ENCODE measurements at places on chromosomes 12 and 14.

- no peak for DNase-seq
Measured at GRCh38 chr12:52245259-52245961, 12.4 kb downstream of the KRT7 start.

DNA sequence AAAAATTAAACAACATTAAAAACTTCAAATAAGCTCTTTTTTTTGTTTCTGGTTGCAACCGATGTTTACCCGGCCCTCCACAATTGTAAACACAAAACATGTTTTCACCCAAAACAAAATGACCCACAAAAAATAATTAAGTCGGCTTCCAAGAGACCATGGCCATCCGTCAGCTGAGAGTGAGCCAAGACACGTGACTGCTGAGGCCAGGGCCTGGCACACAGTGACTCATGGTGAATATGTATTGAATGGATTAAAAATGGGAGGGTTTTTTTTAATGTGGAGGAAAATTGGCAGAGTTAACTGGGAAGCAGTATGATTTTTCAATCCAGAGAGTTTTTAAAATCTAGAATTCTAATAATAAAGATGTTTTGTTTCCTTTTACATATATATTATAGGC lies 13.8 kb upstream of the CPNE8 start:
- DNase-seq, result no peak

GRCh38 chr14:44759277-44759676 lies 202.5 kb downstream of the KLHL28 start:
- DNase-seq, result no peak

- no peak for DNase-seq
Measured at GRCh38 chr12:105865886-105866285, 272.9 kb downstream of the NUAK1 start.

GRCh38 chr12:77610446-77610845 lies 220.2 kb upstream of the NAV3 start:
- DNase-seq, result no peak

- DNase-seq, result no peak
Measured at GRCh38 chr14:24335461-24336171, 745 bp upstream of the ADCY4 start.

- no peak for DNase-seq
Measured at GRCh38 chr12:16076557-16076956, 165.4 kb downstream of the DERA start.

DNA sequence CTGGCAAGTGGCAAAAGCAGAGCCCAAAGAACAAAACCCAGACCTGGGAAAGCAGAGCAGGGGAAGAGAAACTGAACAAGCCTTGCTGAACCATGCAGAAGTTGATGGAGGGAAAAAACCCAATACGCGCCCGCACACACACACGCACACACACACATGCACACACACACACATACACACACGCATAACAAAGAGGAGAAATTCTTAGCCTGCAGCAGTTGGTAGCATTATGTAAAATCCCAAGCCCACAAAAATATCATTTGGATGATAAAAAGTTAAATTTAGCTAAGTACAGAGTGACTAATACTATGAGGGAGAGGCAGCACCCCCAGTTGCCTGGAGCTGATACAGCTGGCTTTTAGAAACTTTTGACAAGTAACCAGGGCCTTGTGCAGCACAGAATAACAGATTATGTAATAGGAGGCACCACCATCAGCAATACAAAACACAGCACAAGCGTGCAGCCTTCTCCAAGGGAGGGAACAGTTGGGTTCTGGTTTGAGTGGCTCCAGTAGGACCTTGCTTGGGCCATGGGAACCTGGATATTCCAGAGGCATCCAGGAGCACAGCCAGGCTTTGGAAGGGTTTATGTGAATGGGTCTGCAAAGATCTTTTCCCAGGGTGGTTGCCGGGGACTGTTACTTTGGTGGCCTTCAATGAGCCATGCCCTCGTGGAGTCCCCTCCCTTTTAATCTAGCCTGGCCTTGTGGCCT lies 35.3 kb downstream of the PITPNM2 start:
- DNase-seq, result no peak
